ENCODE measurements at places on chromosomes 11 and 22.
A peak's percentile ranks its signal among the peaks of the same experiment; 100 is the strongest.

DNA sequence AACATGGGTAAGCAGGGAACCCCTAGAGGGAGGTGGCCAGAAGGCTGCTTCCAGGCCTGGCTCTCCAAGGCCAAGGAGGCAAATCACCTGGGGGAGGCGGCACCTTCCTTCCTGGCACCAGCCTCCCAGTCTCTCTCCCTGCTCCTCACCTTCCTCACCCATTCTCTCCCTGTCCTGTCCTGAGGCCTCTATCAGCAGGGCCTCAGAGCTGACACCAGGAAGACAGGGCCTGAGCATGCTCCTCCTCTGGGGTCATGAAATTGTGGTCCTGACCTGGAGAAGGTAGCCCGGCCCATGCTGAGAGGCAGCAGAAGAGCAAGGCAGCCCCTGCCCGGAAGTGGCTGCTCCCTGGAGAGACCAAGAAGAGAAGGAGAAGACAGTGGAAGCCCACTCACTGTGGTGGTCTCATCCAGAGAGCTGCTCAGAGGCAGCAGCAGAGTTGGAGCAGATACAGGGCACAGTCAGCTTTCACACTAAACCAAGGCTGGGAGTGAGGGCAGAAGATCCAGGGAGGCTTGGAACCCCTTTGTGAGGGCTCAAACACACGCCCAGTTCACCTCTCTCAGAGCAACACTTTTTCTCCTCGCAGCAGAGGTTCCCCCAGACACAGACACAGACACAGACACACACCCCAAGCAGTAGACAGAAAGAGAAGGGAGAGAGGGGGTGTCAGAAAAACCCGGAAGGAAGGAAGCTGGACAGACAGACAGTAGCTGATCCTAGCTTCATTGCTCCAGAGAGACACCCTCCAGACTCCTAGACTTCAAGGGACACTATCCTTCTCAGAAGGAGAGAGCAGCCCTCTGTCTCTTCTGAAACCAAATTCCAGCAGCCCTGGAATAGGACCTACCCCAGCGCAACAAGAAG, 1.8 kb downstream of the BCL9L start:
- DNase-seq = no peak

GRCh38 chr22:50674606-50675552, 2.3 kb downstream of the SHANK3 start:
- no peak for DNase-seq

GRCh38 chr11:57566905-57567514, 462 bp downstream of the UBE2L6 start:
- peak; percentile 25 for DNase-seq

GRCh38 chr22:42680648-42681047, 31.5 kb upstream of the CYB5R3 start:
- DNase-seq = peak; percentile 97

GRCh38 chr22:40347300-40347699, 1.0 kb downstream of the ADSL start:
- DNase-seq = no peak

GRCh38 chr22:41608386-41608785, 12.5 kb downstream of the DESI1 start:
- DNase-seq = no peak

GRCh38 chr11:12666915-12667314, 7.3 kb upstream of the TEAD1 start:
- no peak for DNase-seq

Measured in choroid plexus epithelial cell (primary cell).